ENCODE measurements at places on chromosomes 7 and 10.

GRCh38 chr10:119542357-119542987 lies at the start of gene RGS10:
Gene RGS10 (minus strand): TSS chr10:119542719. CDS start chr10:119542638, 81 bp downstream.
- DNase-seq = no peak

DNA sequence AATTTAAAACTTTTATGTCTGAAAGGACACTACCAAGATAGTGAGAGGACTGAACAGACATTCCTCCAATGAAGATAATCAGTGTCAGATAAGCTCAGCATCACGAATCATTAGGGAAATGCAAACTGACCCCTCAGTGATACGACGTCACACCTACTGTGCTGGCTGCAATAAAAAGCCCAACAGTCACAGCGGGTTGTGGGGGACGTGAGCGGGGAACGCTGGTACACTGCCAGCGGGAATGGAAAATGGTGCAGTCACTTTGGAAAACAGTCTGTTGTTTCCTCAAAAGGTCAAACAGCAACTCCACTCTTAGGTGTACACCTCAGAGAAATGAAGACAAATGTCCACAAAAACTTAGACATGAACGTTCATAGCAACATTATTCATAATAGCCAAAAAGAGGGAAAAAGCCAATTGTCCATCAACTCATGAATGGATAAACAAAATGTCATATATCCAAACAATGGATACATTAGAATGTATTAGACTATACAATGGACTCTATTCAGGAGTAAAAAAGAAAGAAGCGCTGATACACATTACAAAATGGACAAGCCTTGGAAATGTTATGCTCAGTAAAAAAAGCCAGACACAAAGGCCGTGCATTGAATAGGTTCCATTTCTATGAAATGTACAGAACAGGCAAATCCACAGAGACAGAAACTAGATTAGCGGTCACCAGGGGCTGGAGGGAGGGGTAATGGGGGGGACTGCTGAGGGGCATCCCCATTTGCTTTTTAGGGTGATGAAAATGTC lies 2.4 kb upstream of the ECHS1 start:
- DNase-seq = no peak

- DNase-seq = no peak
Observed at GRCh38 chr10:59027975-59028655, 148.3 kb upstream of the PHYHIPL start.

DNA sequence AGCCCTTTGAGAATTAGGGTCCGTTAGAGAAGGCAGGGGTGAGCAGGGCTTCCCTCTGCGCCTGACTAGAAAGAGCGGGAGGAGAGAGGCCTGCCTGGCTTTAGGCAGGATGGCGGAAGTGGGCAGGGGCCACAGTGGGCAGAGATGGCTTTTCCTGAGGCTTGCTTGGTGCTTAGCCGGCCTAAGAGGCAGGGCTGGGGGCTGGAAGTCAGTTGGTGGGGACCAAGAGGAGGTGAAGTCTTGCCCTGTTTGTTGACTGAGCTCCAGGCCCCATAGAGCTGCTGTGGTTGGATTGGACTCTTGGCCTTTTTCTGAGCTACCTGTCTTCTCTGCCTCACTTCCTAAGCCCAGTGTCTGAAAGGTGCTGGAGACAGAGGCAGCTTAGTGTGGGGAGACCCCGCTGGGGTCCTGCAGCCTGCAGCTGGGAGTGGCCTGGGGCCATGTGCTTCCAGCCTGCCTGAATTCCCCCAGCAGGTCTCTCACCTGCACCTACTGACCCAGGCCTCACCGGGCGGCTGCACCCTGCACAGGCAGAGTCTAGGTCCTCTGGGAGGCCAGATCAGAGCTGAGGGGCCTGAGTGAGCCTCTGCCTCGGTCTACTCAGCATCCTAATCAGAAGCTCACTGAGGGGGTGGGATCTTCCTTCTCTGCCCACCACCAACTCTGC lies 4.8 kb downstream of the FAM241B start:
- DNase-seq = no peak

DNA sequence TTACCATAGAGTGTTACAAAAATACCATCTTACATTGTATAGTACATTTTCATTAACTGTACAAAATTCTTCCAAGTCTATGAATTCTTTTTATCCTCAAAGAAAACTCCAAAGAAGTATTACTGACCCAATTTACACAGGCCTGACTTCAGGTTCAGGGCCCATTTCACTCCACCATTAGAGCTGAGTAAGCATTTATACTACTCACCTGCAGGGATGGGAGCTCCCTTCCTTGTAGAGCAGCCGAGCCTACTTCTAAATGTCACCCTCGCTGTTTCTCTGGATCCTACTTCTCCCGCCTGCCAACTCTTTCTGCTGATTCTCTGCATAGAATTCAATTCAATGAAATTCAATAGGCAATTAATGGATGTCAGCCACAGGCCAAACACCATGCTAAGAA lies 56.0 kb downstream of the CCDC71L start:
- no peak for DNase-seq

- no peak for DNase-seq
Observed at GRCh38 chr7:80614851-80615271, 23.6 kb upstream of the CD36 start.

DNA sequence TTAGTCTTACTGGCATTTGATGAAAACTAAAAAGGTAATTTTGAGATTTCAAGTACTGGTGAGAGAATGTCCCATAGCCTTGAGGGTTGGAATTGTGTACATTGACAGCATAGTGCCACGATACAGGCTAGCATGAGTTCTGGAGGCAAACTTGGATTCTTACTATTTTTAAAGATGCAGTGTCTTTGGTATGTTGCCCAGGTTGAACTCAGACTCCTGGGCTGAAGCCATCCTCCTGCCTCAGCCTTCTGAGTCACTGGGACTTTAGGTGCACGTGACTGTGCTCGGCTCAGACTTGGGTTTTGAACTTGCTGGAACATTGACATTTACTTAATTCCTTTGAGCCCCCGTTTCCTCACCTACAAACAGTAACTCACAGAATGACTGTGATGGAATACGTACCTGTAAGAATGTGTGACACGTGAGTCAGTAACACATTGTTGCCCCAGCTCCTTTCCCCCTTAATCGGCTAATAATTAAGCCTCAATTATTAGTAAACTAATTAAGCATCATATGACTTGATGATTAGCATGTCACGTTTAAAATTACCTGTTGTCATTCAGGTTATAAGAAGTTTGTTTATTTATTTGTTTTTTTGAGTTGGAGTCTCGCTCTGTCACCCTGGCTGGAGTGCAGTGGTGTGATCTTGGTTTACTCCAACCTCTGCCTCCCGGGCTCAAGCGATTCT lies 10.6 kb downstream of the DNAJB6 start:
- no peak for DNase-seq

GRCh38 chr7:26449175-26450165 lies 157.8 kb downstream of the SNX10 start:
- no peak for DNase-seq

- no peak for DNase-seq
Observed at GRCh38 chr7:27156508-27156898, at the start of gene HOXA7. Gene HOXA7 (minus strand): TSS chr7:27156675. CDS start chr7:27156545, 130 bp downstream.

- no peak for DNase-seq
Observed at GRCh38 chr10:23073527-23073926, 21.9 kb upstream of the MSRB2 start.

- DNase-seq = no peak
Observed at GRCh38 chr10:71622154-71622526, 97.4 kb downstream of the C10orf105 start.

DNA sequence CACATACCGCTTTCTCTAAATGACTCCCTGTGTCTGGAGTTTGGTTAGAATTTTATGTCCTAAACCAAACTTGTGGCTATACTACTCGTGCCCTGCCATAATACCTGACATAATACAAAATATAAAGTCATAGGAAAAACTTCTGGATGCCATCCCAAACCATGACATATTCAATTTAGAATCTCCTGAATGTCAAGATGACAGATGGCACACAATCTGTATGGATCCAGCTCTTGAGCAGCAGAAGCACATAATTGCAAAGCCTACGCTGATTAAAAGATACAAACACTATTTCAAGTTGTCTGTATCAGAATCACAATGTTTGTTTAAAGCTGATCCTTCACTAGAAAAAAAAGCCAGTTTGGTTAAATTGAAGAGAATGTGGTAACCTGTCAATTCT lies 22.4 kb upstream of the CDC14C start:
- no peak for DNase-seq

DNA sequence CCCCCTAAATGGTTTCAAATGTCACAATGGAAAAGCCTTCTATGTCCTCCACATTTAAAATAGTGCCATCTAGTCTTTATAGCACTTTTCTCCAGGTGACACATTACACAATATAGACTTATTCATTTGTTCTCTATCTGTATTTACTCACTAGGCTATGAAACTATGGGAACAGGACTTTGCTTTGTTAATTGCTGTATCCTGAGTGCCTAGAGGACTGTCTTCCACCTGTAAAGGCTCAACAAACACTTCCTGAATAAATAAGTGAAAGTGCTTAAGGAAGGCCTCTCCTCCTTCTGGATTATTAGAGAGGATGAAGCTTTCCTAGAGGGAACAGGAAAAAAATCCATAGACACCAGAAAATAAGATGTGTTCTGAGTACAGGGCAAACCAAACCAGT lies 397.6 kb upstream of the LRRN3 start:
- no peak for DNase-seq

- DNase-seq = no peak
Observed at GRCh38 chr10:58609532-58610150, 97.0 kb downstream of the BICC1 start.

GRCh38 chr10:101767966-101768790 lies 7.7 kb downstream of the FGF8 start:
- no peak for DNase-seq

- no peak for DNase-seq
Observed at GRCh38 chr10:125812128-125812750, 10.8 kb downstream of the UROS start.
